Astrocyte of the cerebellum (primary cell): ENCODE measurements at places on chromosomes 5 and 9.

GRCh38 chr9:38686933-38687332 lies 33.0 kb downstream of the FAM240B start:
- DNase-seq = no peak

GRCh38 chr5:143044265-143044664 lies 274.1 kb downstream of the ARHGAP26 start:
- no peak for DNase-seq

DNA sequence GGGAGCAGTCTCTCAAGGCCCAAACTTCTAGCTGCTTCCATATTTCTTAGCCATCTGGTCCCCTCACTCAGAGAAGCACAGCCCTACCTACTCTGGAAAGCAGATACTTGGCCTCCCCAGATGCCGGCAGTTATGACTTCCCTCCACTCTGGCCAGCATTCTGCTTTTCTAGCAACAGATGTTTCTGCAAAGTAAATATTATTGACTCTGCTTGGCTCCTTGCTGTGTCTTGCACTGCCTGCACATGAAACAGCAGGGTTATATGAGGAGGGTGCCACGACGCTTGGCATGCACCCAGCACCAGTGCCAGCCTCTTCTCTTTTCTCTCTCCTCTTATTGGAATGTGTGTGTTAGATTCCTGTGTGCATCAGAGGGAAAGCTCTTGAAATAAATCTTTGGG lies 99.7 kb downstream of the ARHGAP26 start:
- no peak for DNase-seq

DNA sequence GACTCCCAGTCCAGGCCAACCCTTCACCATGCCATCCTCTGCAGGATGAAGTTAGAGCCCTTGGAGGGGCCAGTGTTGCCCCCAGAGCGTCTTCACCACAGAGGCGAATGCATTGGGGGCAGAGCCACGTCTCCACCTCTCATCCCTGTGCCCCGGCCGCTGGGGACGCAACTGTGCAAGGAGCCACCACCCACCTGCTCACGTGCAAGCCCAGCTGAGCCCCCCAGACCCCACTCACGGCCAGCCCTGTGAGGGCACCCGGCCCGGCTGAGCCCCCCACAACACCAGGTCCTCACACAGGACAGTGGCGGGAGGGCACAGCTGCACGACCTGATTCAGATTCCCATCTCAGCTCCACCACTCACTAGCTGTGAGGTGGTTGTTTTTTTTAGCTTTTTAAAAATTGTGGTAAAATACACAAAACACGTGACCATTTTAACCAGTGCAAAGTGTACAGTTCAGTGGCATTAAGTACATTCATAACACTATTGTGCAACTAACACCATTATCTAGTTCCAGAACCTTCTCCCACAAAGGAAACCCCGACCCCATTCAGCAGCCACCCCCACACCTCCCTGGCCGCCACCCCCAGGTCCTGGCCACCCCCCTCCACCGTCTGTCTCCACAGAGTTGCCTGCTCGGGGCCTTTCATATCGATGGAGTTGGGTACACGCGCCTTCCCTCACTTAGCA lies 33.5 kb upstream of the UBAC1 start:
- DNase-seq = no peak

DNA sequence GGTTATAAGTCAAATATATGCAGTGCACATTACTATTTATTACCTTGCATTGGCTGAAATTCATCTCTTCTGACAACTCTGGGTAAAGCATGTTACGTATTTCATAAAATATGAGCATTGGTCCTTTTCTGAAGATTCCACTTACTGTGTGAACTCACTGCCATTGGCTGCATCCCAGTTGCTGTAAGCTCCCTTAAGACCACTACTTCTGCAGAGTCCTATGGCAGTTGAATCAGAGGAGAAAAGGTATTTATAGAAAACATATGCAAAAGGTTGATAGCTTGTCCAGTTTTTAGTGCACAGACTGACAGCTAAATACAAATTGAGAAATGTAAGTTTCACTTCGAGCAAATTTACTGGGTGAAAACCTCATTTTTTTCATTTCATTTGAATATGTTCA lies 394.6 kb upstream of the ARRDC3 start:
- no peak for DNase-seq

- DNase-seq = no peak
Observed at GRCh38 chr9:91809581-91810285, 140.3 kb downstream of the ROR2 start.

DNA sequence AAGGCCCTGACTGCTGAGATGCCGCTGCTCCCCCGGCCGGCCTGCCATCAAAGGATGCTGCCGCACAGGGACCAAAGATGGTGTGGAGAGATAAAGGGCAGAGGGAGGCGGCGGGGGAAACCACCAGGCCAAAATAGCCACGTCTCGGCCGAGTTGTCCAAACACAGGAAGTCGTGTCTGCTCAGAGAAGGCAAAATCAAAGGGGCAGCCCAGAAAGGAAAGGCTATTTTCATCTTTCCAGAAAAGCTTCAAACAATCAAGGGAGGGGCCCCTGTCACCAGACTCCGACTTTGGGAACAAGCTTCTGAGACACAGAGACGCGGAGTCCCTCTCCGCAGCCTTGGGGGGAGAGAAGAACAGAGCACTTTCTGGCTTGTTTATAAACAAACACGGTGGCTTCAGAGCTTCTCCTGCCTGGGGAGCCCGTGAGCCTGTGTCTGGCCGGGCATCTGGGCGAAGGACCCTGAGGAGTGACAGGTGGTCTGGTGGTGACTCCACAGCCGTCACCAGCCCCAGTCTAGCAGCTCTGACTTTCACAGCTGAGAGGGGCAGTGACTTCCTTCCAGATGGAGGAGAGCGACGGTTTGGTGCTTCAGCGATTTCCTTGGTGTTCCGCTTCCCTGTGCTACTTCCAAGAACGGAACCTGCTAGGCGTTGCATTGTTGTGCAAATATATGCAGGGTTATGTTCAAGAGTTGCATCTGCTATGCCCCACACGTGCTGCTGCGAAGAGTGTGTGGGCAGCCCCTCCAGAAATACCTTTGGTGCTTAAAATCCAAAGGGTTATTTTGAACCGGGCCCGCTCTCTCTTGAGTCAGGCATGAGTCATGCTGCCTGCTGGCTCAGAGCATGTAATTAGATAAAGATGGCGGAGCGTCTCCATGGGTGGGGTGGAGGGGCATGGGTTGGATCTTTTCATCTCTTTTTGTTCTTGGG lies 24.0 kb downstream of the ADAMTSL2 start:
- DNase-seq = peak; percentile 65

DNA sequence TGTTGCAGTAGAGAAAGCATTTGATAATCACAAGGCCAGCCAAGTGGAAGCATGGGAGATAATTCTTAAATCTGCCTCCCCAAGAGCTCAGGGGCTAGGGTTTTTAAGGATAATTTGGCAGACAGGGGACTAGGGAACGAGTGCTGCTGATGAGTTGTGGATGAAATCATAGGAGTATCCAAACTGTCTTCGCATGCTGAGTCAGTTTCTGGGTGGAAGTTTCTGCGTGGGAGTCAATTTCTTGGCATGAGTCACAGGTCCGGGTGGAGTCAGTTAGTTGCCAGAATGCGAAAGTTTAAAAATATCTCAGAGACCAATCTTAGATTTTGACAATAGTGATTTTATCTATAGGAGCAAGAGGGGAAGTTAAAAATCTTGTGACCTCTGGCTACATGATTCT lies 112.6 kb downstream of the TMC1 start:
- no peak for DNase-seq

GRCh38 chr9:9631284-9631683 lies 981.5 kb downstream of the PTPRD start:
- peak; percentile 38 for DNase-seq

- DNase-seq = no peak
Observed at GRCh38 chr5:118882666-118883065, 105.7 kb downstream of the DTWD2 start.

- DNase-seq = no peak
Observed at GRCh38 chr9:110178281-110178680, 29.7 kb downstream of the C9orf152 start.

DNA sequence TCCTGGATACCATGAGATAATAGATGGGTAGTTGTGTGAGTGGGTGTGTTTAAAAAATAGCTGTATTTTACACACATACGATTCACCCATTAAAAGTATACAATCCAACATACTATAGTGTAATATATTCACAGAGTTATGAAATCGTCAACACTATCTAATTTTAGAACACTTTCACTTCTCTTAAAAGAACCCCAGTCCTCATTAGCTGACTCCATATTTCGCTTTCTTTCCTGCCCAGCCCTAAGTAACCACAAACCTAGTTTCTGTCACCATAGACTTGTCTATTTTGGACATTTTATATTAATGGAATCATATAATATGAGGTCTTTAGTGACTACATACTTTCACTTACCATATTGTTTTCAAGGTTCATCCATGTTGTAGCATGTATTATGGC lies 63.8 kb upstream of the S1PR3 start:
- no peak for DNase-seq

DNA sequence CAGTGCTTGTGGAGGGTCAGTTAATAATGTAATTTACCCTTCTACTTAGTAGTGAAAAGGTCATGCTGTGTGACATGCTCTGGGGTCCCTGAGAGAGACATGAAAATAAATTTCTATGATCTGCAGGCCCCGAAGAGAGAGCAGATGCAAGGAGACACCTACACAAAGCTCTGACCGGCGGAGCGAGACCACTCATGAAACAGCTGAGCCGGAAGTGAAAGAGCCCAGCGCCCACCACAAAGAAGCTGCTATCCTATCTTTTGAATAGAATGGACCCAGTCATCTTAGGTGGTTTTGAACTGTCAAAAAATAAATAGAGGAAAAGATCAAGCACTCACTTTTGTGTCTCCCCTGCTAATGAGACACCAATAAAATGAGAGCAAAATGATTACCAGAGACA lies 190.0 kb downstream of the MED10 start:
- DNase-seq = no peak

GRCh38 chr5:141966275-141966962 lies 2.5 kb upstream of the RNF14 start:
- DNase-seq = no peak

GRCh38 chr9:80437825-80438224 lies 866.1 kb downstream of the TLE4 start:
- DNase-seq = no peak

DNA sequence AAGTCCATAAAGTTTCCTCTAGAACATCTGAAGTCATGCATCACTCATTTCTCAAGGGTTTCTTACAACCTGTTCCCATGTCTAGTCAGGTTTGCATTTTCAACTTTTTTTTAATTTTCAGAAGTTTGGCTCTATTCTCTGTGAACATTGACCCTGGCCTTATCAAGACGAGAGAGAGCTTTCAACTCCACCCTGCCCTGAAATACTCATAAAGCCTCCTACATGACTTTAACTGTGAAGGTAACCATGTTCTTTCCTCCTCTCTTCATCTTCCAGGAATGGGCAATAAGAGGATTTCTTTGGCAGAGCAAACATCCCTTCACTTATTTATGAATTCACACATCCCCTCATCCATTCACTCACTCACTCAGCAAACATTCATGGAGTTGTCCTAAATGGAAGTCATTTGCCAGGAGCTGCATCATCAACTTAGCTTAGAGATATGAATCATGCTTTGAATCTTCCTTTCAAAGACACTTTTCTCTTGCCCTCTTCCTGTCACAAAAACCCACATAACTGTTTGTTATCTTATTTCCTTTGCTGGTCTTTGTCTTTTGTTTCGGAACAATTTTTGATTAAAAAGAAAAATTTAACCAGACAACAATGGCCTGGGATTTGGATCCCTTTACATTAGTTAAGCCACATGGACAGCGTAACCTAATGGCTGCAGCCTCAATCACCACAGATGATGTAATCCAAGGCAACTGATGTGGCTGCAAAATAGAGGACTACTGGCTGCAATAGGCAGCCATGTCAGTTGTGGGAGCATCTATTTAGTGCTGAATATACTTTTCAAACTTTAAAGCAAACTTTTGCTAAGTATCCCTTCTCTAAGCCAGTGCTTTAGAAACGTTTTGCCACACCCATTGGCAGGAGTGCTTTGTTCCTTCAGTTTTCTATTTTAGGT lies 43.0 kb upstream of the GNAQ start:
- no peak for DNase-seq

GRCh38 chr5:33425314-33425713 lies 15.5 kb upstream of the TARS1 start:
- DNase-seq = no peak
